MCF 10A (cell line): ENCODE measurements at places on chromosomes 3 and 15.

DNA sequence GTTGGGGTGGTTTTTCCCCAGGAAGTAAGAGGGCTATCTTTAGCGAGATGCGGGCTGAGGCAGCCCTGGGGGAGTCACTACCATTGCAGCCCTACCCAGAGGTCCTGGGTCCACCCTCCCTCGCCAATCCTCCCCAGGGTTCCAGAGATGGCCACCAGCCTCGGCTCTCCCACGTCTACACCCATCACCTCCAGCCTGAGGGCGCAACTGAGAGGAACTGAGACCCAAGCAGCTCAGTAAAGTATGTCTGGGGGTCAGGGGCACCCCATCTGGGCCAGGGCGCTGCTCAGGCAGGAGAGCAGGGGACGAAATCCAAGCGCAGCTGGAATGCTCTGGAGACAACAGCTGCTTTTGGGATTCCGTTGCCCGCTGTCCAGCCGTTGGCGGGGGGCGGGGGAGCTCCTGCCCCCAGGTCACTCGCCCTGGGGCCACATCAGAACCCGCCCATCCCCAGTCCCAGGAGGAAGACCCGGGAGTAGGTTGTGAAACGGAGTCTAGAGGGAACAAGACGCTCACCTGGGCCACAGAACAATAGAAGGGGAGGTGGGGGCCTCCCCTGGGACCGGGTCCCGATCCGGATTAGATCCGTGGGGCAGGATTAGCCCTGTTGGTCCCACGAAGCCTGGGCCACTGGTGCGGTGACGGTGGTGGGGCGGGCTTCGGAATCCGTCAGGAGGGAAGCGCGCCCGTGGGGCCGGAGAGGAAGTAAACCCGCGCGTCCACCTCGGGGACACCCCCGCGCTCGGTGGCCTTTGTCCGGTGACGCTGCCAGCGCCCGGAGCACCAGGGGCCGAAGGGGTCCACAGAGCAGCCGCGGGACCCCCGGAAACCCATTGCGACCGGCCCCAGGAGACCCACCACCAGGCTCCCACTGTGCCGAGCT, 1.4 kb upstream of the NDUFAF3 start:
- DNase-seq, result peak; percentile 31

- peak; percentile 49 for DNase-seq
Observed at GRCh38 chr15:84648539-84648938, 5.5 kb downstream of the WDR73 start.

DNA sequence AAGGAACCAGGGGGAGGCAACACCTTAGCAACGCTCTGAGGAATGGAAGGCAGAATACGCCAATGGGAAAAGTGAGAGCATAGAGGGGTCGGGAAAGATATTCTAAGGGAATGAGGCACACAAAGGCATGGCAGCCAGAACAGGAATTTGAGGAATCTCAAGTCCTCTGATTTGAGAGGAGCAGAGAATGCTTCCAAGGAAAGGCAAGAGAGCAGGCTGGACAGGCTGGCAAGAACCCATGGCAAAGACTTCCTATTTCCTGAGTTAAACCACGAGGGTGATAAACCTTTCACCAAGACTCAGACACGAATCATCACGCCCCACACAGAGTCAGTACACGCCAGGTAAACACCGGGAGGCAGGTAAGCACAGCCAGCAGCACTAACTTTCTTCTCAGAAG, 109.8 kb downstream of the IGF2BP2 start:
- no peak for DNase-seq

DNA sequence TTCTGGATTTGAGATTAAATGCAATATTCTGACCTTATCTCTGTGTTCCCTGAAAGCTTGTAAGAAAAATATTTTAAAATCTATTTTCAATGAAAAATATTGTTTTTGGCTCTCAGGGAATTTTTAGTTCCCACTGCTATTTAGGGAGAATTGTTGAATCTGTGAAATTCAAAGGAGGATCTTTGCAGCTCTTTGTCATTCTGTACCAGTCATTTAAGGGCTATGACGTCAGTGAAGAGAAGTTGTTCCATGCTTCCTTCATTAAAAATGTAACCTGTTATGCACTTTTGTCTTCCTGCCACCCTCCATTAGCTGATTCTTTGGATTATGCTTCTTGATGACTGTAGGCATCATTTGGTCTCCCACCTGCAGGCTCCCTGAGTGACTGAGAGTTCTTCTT, 427.8 kb upstream of the C2CD4B start:
- DNase-seq, result no peak

- no peak for DNase-seq
Observed at GRCh38 chr15:38073178-38073946, 138.9 kb downstream of the TMCO5A start.

DNA sequence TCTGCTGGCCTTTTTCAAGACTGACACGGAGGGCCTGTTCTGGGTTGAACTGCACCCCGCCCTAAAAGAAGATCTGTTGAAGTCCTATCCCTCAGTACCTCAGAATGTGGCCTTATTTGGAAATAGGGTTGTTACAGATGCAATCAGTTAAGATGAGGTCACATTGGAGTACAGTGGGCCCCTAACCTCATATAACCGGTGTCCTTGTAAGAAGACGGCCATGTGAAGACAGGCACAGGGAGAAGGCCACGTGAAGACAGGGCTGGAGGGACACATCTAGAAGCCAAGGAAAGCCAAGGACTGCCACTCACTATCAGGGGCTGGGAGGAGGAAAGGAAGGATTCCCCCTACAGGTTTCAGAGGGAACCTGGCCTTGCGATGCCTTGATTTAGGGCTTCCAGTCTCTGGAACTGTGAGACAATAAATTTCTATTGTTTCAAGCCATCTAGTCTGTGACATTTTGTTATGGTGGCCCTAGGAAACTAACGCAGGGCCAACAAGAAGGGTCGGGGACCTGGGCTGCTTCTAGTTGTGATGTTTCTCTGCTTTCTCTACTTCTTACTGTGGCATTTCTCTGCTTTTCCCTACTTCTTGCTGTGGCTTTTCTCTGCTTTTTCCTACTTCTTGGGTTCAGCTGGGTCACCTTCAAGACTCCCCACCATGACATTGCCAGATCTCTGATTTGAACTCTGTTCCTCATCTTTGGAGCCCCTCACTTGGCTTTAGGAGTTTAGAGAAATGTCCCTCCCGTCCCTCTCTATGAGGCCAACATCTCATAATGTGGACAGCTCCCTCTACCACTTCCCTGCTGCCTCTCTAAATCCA, 4.8 kb upstream of the CCDC174 start:
- no peak for DNase-seq

DNA sequence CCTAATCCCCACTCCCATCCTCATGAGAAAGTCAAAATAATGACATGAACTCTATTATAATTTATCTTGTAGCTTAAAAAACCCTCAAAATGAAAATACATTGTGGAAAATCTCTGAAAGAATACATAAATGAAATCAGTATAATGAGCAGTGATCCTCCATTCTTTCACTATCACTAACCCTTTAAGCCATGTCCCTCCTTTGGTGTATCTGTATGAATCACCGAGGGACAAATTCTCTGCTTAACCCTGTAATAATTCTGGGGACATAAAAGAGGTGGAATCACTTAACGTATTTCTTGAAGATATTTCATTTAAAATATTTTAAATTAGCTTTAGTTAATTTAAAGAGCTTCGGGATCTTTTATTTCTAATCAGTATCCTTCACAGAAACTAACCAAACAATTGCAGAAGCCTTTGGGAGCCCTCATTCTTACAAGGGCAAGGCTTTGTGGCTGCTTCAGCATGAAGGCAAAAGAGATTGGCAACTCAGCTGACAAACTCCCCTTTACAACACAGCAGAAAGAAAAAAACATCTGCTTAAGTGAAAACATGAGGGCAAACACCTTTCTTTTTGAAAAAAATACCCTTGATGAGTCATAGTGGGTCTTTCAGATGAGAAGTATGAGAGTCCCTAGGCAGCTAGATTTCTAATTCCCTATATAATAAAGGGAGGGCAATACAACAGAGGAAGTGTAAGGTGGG, 44.0 kb upstream of the ALCAM start:
- DNase-seq, result no peak

GRCh38 chr3:37768107-37768809, 93.4 kb upstream of the CTDSPL start:
- peak; percentile 34 for DNase-seq

DNA sequence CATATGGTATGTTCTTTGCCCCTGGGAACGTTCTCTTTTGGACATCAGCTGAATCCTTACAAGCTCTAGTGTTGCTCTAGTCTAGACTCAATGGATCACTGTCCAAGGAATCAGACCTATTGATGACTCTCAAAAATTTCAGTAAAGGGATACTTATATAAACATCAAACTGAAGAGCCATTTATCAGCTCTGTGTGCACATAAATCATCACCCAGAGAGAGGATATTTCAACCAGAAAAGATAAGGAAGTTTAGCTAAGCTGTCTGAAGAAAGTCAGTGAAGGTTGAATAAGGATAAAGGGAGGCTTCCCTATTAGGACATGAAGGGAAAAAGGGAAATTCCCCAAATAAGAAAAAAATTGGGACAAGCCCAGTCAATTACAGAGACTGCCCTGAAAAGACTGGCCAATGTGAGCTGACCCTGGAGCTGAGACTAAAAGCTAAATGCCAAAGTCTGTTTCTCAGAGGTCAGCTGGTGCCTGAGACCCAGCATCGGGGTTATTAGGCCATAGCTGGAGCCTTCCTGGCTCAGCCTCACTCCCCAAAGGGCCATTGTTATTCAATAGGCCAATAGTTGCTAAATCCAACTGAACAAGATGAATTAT, 424.1 kb upstream of the THBS1 start:
- DNase-seq, result no peak

DNA sequence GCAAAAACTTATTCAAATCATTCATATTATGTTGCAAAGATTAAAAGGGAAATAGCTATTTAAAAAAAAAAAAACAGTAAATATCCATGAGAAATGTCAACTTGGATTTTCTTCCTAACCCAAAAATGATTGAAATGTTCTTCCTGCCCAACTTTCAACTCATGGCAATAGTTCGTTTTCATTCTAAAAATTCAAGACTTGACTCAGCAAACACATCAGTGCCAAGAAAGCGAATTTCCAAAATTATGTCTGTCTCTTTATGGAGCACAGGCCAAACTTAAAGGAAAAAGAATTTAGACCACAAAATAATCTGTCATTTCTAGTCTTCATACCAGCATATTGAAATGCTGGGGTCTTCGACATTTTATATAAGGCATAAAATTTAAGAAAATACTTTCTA, 63.7 kb downstream of the MAGI1 start:
- no peak for DNase-seq

GRCh38 chr15:59185725-59186124, 20.9 kb upstream of the LDHAL6B start:
- no peak for DNase-seq
